Testis (tissue), 5 donors: ENCODE measurements at places on chromosomes 11 and 22. TPM values are rescaled to one million over a fixed set of nuclear protein-coding genes. Genes with fewer than 3 reads are reported as not detected.

- DNase-seq = no peak
Observed at GRCh38 chr11:116517077-116517476, 255.7 kb downstream of the BUD13 start.

- DNase-seq = no peak
Observed at GRCh38 chr11:85950317-85951048, 95.3 kb downstream of the CCDC83 start.

GRCh38 chr22:45007391-45008185 lies 2.2 kb downstream of the PHF21B start:
- DNase-seq = peak; percentile 80

GRCh38 chr22:27602390-27602789 lies 199.2 kb downstream of the MN1 start:
- DNase-seq = peak; percentile 28

SMDT1 gene
- total RNA-seq = 19.4 TPM

DNA sequence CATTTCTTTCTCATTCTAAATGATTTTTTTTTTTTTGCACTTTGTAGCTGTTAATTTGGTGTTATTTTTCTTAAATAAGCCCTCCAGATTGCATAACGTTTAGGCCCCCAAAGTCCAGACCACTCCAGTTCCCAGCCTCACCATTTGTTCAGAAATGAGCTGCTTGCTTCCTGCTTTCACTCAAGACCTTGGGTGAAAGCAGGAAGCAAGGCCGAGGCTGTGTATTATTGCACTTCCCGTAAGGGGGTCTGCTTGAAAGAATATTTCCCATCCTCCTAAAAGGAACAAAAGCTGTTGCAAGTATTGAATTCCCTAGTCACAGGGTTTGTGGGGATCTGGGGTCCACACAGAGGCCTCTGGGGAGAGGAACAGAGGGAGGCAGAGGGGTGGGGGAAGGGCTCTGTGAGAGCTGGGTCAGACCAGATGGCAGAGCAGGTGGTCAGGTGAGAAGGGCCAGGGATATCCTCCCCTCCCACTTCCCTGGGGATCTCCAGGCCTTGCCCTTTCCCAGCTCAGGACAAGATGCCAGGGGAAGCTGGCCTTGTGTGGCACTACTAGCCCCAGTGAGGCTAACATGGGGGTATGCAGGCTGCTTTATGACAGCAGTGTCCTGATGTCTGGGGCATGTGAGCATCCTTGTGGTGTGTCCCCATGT lies 51.6 kb upstream of the MYEOV start:
- peak; percentile 7 for DNase-seq

GRCh38 chr11:117076941-117077691 lies 21.1 kb downstream of the SIK3 start:
- no peak for DNase-seq

RASSF10 gene
- total RNA-seq = 3.0 TPM

DNA sequence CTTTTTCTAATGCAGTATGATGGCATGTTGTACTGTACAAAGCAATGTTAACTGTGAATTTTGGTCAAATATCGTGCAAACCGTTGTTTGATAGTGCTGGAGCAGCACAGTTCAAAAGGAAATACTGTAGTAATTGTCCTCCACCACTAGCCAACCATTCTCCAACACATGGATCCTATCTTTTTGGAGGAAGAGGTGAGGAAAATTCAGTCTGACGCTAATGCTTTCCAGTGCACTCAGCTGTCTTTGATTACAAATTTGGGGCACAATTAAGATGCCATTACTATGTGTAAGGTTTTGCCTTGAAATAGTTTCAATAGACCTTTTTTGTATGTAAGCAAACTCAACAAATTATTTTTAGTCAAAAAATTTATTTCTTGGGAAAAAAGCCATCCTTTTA lies 240.5 kb upstream of the CCDC179 start:
- DNase-seq = no peak

GRCh38 chr22:50138041-50138440 lies 32.5 kb upstream of the PANX2 start:
- DNase-seq = no peak

GRCh38 chr11:95095858-95096587 lies 6.4 kb downstream of the ENDOD1 start:
- no peak for DNase-seq

- DNase-seq = no peak
Observed at GRCh38 chr11:123260511-123261211, 65.6 kb upstream of the CLMP start.

C11orf21 gene
- total RNA-seq = 0.47 TPM

DNA sequence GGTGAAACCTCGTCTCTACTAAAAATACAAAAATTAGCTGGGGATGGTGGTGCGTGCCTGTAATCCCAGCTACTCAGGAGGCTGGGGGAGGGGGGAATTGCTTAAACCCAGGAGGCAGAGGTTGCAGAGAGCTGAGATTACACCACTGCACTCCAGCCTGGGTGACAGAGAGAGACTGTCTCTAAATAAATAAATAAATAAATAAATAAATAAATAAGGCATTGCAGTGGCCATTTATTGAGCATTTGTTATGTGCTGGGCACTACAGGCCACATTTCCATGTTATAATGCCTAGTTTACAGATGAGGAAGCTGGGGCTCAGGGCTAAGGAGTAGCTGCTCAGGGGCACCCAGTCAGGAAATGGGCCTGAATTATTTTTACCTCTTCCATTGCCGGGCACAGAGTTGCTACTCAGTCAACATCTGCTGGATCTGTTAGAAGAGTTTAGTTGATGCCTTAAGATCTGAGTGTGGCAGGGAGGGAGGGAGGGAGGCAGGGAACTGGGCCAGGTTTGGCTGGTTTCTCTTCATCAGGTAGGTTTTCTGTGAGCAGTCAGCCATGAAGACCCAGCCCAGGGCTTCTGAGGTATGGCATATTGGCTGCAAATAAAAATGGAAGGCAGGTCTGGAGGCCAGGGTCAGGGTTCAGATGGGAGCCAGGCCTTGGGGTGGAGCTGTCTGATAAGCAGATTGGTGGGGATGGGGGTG lies 5.6 kb downstream of the PVALB start:
- DNase-seq = no peak

GRCh38 chr11:36385121-36385970 lies 89.3 kb downstream of the PRR5L start:
- no peak for DNase-seq

DNA sequence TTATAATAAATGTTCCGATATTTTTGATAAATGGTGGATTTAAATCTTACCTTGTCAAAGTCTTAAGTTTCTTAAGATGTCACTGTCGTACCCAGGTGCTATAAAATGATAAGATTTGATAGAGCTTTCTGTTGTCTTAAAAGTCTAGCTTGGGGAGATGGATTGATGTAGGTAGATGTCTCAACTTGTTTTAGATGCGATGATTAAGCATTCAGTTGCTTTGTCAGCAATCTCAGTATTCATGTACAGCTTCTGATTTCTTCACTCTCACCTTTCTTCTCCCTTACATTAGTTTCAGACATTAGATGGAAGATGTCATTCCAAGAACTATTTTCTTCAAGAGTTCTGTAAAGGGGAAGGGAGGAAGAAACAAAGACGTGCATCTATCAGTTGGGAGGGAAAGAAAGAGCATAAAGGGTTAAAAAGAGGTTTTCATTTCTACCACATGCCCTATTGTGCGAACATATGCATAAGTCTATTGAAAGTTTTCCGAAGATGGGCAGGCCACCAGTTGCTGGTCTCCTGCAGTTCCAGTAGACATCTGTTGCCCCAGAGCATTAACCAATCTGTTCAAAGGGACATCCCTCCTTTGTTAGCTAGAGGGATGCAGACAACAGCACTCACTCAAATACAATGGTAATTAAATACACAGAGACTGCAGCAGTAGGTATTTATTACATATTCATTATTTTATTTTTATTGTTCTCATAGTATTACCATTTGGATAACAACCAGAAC lies 38.4 kb downstream of the ZC3H12C start:
- no peak for DNase-seq

CD248 gene
- 3.9 TPM for total RNA-seq

RHOD gene
- 11.1 TPM for total RNA-seq

DCDC1 gene
- total RNA-seq = 12.3 TPM

DNA sequence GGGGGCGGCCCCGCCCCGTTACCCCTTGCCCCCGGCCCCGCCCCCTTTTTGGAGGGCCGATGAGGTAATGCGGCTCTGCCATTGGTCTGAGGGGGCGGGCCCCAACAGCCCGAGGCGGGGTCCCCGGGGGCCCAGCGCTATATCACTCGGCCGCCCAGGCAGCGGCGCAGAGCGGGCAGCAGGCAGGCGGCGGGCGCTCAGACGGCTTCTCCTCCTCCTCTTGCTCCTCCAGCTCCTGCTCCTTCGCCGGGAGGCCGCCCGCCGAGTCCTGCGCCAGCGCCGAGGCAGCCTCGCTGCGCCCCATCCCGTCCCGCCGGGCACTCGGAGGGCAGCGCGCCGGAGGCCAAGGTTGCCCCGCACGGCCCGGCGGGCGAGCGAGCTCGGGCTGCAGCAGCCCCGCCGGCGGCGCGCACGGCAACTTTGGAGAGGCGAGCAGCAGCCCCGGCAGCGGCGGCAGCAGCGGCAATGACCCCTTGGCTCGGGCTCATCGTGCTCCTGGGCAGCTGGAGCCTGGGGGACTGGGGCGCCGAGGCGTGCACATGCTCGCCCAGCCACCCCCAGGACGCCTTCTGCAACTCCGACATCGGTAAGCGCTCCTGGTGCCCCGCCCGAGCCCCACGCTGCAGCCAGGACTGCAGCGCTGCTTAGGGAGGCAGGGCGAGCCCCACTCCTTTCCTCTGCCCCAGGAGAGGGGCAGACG lies at the start of gene TIMP3:
Gene TIMP3 (plus strand): TSS at position 169 of the 700 bp plus-strand sequence. CDS start 297 bp downstream, at position 466.
- peak; percentile 91 for DNase-seq

DNA sequence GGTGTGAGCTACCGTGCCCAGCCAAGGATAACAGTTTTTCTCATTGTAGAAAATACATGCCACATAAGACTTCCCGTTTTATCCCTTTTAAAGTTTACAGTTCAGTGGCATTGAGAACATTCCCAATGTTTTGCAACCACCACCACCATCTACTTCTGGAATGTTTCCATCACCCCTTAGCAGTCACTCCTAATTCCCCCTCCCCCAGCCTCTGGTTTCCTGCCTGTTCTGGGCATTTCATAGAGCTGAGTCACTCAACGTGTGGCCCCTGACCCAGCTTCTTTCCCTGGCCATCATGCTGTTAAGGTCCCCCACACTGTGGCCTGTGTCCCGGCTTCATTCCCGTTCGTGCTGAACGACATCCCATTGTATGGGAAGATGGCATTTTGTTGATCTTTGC lies 30.7 kb downstream of the FGF4 start:
- DNase-seq = no peak

GRCh38 chr11:123672568-123672967 lies 18.1 kb upstream of the SCN3B start:
- no peak for DNase-seq

DNA sequence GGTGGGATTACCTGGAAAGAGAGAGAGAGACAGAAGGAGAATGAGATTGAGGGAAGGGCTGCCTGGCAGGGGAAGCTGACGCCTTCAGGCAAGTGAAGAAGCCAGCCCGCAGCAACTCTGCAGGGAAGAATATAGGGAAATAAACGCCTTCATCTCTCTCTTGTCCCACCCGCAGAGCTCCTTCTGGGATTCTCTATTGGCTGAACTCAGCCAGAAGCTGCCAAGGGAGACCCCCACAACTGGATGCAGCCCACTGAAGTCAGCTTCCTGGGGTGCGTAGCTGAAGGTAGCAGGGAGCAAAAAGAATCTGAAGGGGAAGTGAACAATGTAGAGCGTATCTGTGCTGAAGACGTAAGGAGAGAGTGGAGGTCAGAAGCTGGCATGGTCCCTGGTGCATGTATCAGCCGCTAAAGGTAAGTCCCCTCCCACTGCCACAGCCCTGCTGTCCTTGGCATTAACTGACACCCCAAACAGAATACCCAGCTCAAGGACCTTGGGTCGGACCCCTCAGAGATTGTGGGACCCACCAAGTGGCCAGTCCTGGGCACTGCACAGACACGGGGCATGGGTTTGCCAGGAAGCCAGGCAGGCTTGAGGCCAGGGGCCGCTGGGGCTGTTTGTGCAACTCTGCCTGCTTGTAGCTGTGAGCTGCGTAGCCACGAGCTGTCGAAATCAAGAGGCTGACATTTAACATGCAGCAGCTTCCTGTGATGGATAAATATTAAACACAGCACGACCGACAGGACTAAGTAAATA lies 469.9 kb downstream of the MN1 start:
- peak; percentile 45 for DNase-seq

CLMP gene
- total RNA-seq = 6.3 TPM

AGBL2 gene
- total RNA-seq = 40.6 TPM

- DNase-seq = no peak
Observed at GRCh38 chr22:24950272-24950902, 2.1 kb upstream of the KIAA1671 start.

GRCh38 chr11:84899740-84900139 lies 727.4 kb downstream of the DLG2 start:
- no peak for DNase-seq

GRCh38 chr11:120925944-120926343 lies 98.0 kb upstream of the TBCEL start:
- DNase-seq = no peak

- no peak for DNase-seq
Observed at GRCh38 chr11:45341372-45341771, 55.2 kb upstream of the SYT13 start.

- no peak for DNase-seq
Observed at GRCh38 chr11:132196928-132197327, 826.5 kb downstream of the NTM start.

DNA sequence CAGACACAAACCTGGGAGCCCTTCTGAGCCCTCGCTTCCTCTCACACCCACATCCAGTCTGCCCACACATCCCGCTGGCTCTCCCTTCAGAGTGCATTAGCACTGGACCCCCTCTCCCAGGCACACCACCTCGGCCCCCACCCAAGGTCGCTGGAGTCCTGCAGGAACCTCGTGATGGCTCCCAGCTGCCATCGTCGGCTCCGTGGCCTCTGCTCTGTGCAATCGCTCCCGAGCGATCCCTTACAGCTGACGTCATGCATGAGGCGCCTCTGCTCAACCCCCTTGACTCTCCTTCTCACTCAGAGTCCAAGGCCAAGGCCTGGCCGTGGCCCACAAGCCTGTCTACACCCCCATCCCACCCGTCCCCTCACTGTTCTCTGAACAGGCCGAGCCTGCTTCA lies 183.9 kb downstream of the EFCAB6 start:
- DNase-seq = no peak

PRRG4 gene
- 0.93 TPM for total RNA-seq

- DNase-seq = no peak
Observed at GRCh38 chr11:116518141-116518540, 254.6 kb downstream of the BUD13 start.

GRCh38 chr22:35148381-35148780 lies 82.4 kb downstream of the ISX start:
- DNase-seq = no peak

DNA sequence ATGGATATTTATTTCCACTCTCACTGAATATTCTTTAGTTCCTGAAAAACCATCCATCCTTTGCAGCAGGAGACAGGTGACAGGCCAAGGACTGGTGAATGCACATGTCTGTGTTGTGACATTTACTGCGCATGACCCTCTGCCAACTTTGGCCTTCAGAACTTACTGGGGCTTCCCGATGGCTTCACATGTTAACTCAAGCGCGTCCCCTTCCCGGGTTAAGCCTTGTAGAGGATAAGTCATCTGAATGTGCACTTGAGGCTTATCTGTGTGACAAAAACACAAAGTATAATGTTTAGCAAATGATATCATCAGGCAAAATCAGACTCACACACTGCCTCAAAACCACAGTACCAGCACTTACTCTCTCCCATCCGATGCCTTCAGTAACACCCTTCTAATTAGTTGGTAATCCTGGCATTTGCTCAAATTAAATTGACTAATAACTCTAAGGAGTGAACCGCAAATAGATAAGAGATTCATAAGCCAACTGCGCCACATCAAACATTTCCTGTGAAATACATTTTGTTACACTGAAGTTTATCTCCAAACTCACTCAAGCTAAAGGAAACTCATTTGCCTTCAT lies 286.4 kb downstream of the CADM1 start:
- no peak for DNase-seq

GRCh38 chr11:95788921-95789505 lies 569 bp downstream of the FAM76B start:
- peak; percentile 52 for DNase-seq
